G401 (cell line): ENCODE measurements at places on chromosomes 13 and 19.

DNA sequence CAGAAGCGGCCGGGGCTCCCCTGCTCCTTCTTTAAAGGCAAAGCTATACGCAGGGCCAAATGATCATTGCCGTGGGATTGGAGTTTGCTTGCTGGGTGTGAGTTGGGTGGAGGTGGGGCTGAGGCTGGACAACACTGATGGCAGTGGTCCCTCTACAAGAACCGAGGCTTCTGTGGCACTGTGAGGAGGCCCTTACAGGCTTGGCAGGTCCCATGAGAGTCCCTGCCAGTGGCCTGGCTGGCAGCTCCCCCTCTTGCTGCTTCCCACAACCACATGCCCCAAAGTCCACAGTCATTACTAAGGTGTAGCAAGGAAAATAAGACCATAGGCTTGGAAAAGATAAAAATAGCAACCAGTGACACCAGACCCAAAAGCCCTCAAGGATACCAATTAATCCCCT is 98.4 kb downstream of the ANKRD10 start:
- DNase-seq, result no peak

- no peak for DNase-seq
Measured at GRCh38 chr13:113080361-113080831, 25.2 kb upstream of the F7 start.

GRCh38 chr13:73908809-73909208 is 225.4 kb downstream of the KLF12 start:
- no peak for DNase-seq

DNA sequence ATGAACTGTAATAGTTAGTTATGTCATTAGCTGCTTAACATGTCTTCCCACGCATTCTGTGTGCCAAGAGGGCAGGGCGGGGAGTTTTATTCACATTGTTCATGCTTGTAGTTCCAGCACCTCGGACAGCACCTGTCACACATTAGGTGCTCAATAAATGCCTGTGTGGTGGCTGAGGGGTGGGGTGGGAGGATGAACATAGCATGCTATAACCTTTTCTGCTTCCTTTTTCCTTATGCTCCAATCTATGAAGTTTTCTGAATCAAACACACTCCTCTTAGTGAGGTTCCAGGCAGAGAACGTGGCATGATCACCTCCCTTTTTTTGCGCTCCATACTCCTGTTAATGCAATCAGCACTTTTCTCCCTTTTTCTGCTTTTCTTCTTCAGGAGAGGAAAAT is 15.8 kb upstream of the PTPRS start:
- no peak for DNase-seq

DNA sequence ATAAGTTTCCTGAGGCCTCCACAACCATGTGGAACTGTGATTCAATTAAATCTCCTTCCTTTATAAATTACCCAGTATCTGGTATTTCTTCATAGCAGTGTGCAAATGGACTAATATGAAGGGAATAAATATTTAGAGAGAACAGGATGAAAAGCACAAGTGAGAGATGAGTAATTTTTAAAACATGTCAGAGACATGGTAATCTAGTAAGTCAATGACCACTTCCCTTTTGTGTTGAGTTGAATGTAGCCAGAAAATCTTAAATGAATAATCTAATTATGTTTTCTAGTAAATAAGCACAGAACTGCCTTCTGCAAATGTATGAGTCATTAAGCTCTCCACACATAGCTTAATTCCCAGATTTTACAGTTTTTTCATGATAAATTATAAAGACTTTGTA is 524.1 kb upstream of the SLITRK5 start:
- DNase-seq, result no peak

DNA sequence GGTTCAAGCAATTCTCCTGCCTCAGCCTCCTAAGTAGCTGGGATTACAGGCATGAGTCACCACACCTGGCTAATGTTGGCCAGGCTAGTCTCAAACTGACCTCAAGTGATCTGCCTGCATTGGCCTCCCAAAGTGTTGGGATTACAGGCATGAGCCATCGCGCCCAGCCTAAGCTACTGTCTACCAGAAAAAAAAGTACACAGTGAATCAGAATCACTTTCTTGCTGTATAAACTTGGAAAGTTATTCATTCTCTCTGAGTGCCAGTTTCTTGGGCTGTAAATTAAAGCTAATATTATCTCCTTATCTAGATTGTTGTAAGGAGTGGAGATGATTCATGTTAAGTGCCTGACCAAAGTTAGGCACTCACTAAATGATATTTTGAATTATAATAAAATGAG is 242.8 kb downstream of the ENOX1 start:
- DNase-seq, result no peak

DNA sequence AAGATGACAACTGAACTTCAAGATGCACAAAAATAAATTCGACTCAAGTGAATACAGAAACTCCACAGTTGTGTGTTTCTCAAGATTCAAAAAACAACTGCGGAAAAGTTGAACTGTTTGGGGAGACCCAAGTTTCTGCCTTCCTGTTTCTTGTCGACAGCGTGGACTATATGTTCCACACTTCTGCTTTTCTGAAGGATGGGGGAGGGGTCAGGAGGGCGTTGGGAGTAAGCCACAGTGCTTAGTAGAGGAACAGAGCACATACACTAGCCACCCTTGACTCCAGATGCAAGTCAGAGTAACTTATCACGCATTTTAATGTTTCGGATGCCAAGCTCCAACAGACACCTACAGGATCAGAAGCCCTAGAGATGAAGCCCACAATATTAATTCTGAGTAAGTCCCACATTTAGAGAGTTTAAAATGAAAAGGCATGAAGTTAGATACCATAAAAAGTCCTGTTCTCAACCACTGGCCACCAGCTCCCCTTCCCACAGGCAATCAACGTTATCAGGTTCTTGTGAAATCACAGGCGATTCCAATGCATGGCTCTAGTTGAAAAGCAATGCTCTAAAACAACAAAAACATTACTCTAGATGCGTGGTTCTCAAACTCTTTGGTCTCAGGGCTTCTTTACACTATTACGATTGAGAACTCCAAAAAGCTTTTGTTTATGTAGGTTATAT is 4.2 kb downstream of the TUBGCP3 start:
- no peak for DNase-seq

DNA sequence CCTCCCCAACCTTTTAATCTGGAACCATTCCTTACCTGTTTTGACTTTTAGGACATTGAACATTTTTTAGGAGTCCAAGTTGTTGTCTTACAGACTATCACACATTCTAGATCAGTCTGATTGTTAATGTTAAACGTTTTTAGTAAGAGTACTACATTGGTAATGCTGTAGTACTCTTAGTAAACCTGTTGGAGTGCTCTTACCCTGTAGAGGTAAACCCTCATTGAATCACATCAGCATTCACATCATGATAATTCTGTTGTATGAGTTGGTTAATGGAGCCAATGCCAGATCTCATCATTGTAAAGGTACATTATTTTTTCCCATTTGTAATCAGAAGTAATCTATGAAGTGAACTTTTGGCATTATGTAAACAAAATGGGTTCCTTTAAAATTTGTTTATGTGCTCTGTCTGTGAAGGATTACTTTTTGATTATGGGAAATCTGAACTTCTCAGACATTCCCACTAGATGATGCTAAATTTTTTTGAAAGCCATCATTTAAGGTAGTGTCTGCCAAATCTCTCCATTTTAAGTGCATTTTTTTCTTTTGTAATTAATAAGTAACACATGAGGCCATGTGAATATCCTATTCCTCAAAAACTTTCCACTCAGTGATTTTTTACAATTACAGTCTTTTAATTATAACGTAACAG is 55.2 kb downstream of the VWA8 start:
- DNase-seq, result peak; percentile 21
